ENCODE measurements at places on chromosomes 4 and X. TPM values are rescaled to one million over a fixed set of nuclear protein-coding genes. Genes with fewer than 3 reads are reported as not detected.

DNA sequence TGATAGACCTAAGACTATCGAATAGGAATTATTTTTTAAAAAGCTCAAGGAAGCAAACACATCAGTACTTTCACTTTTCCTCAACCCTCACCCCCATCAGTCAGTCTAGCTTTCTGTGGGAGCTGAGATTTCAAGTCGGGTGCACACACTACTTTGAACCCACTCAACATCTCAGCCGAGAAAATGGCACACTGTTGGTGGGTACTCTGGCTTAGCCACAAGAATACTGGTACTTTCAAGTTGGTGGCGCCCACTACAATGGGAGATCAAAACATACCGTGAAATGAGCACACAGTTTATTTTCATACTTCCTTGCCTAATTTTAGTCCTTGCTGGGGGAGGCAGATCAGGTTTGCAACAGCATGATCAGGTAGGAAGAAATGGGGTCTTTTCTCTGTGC lies 10.2 kb downstream of the CD40LG start:
- DNase-seq: no peak

- DNase-seq: no peak
Measured at GRCh38 chr4:16622826-16623225, 275.6 kb downstream of the LDB2 start.

The HSFX4 gene
- not detected for total RNA-seq

The SLC34A2 gene
- total RNA-seq: 10.7 TPM

The KLHL13 gene
- 90.3 TPM for total RNA-seq

GRCh38 chr4:129446074-129446473 lies 350.1 kb downstream of the C4orf33 start:
- DNase-seq: peak; percentile 31

DNA sequence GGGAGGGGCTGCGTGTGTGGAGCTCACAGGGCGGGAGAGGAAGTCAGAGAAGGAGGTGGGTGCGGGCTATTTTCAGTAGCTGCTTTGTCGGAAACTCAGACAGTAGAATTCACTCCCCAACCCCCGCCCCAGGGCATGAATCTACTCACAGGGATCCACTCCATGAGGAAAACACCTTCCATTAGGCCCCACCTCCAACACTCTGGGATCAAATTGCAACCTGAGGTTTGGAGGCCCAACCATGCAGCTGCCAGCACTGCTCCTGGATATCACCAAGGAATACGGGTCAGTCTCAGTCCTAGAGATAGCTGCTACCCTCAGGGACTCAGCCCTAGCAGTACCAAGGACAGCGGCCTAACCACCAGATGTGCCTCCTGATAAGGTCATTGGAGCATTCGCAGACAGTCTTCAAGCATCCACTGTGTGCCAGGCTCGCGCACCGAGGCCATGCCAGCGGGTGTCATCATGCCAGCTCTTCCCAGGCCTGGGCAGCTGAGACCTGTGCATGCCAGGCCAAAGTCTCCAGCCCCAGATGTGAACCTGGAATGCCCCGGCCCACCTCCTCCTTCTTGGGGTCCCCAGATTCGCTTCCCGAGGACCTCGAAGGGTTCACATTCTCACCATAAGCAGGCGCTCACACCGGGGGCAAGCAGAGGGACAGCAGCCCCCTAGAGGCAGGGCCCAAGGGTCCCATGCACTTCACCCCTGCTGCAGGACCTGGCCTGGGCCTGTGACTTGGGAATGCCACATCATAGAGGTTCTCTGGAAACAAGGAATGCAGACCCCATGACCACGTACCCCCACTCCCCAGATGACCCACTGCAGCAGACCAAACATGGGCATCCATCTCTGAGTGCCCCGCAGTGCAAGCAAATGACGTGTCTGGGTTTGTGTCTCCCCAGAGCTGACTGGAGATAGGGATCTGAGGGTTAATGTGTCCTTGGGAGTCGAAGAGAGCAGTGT lies 102.3 kb downstream of the ADRA2C start:
- peak; percentile 42 for DNase-seq

The IL2 gene
- total RNA-seq: not detected

- DNase-seq: no peak
Measured at GRCh38 chr4:177147668-177148067, 162.0 kb upstream of the NEIL3 start.
